Hematopoietic multipotent progenitor cell treated with erythropoietin and hydrocortisone succinate and interleukin-3 and kit ligand, for 8 days (in vitro differentiated cells): ENCODE measurements at places on chromosomes 12 and 14.

GRCh38 chr12:124622764-124623163, 55.4 kb upstream of the NCOR2 start:
- DNase-seq = no peak

GRCh38 chr14:71523630-71524319, 408.5 kb upstream of the RGS6 start:
- no peak for DNase-seq

DNA sequence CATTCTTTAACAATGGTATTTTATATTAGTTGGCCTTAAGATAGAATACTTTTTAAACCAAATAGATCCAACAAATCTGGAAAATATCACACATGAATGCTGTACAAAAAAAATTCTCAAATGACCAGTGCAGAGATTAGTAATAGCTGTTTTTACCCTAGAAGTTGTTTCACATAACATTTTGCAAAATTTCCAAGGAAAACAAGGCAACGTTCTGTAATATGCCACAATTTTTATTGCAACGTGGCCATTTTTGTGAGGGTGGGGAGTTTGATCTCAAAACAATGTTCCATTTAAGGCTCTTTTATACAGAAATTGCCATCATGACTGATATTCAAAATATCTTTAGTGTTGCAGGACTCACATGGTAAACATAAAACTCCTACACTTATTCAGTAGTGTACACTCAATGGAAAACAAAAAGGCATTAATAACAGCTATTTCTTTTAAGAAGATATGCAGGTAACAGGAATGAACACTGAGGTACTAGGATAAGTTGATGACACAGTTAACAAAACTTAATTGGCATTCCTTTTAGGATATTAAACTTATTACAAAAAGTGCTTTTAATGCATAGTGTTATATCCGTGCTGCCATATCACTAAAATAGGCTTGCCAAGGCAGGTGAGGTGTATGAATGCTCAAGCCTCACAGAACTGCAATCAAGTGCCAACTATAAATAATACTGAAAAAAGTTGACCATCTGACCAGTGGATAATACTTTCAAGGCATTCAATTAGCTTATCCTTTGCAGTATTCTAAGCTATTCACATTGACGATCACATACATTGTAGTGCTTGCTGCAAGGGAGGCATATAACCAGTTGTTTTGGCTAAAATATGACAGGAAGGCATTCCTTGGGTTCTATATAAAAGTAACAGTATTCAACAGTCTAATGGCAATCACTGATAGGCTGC, 2.3 kb downstream of the CFL2 start:
- no peak for DNase-seq

DNA sequence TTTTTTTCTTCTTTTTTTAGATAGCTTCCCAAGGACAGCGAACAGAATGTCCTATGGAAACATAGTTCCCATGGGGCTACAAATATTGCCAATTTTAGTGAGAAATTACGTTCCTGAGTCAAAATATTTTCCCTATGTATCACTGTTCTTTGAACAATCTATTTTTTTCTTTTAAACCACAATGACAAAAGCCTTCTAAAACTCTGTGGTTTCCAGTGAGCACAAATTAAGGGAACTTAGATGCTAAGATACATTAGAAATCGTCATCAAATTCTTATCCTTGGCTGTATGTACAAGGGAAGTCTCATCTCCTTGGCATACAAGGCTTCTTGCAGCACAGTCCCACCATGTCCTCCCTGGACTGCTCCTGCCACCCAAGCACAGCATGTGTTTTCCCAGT, 17.9 kb downstream of the CPM start:
- no peak for DNase-seq

GRCh38 chr12:32322354-32322753, 77.0 kb upstream of the FGD4 start:
- no peak for DNase-seq

DNA sequence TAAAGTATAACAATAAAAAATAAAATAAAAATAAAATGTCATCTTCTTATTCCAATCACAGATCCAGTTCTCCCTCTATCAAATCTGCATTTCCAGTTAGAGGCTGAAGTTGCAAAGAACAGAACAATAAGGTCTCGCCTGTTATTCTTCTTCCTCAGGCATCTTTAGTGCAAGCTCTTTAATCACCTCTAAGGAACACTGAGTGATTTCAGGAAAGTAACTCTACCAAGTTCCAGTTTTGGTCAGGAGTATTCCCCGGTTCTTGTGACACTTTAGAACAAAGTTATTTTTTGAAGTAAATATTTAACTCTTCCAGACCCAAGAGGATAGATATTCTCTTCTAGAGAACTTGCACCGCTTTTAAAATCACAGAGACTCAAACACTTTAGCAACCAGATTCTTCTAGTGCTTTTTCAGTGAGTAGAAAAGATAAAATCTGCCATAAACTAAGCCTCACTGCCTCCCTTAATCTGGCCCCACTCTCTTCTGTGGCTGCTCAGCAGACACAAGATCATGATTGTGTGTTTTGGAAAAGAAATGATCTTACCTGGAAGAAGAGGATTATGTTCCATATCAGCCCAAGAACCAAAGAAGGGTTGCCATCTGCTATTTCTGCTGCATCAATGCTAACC, 57.9 kb upstream of the DICER1 start:
- no peak for DNase-seq

- DNase-seq = no peak
These were observed 111.6 kb upstream of the NOS1 start for GRCh38 chr12:117472983-117473382.

GRCh38 chr12:46260124-46260912, 8.5 kb downstream of the SLC38A1 start:
- no peak for DNase-seq

DNA sequence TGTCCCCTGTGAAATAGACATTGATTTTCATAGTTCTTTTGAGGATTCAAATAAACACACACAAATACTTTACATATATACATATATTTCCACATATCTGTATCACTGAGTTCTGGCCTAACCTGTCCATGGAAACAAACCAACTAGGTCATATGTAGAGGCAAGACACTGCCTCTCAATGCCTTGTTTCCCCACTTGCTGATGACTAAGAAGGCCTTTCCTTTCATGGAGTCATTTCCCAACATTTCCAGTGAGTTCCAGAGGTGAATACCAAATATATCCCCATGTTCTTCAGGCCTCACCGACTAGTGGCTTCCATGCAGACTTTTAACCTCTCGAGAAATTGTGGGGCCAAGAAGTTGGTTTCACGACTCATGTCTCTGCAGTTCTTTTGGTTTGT, 120.8 kb downstream of the DNAI7 start:
- no peak for DNase-seq

GRCh38 chr14:56905282-56905681, 95.0 kb upstream of the OTX2 start:
- no peak for DNase-seq
